Stimulated activated CD8-positive, alpha-beta memory T cell treated with anti-CD3 and anti-CD28 coated beads, Interleukin-15, amount 100 ng/mL, for 1 hour (primary cell): ENCODE measurements at places on chromosomes 13 and 19.

GRCh38 chr19:19259741-19260140 is 13.4 kb downstream of the TM6SF2 start:
- DNase-seq = no peak

GRCh38 chr19:49186108-49186507 is 28.5 kb downstream of the TRPM4 start:
- DNase-seq = no peak

- no peak for DNase-seq
Measured at GRCh38 chr13:103762523-103762922, 696.3 kb upstream of the SLC10A2 start.

DNA sequence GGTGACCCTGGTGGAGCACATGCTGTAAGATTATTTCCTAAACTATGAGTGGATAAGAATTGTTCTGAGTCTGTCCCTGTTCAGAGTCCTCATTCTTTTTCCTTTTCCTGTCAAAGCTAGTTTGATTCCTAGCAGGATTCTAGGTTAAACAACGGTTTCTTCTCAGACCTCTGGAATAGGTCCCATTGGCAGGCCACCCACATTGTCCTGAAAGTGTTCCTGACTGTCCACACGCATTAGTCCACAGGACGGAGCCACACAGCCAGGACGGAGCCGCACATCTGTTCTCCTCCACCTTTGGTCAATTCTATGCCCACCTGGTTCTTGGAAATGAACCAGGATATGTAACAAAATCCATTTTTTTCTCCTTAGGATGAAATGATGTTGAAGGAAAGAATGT is 46.1 kb downstream of the ANKRD10 start:
- no peak for DNase-seq

DNA sequence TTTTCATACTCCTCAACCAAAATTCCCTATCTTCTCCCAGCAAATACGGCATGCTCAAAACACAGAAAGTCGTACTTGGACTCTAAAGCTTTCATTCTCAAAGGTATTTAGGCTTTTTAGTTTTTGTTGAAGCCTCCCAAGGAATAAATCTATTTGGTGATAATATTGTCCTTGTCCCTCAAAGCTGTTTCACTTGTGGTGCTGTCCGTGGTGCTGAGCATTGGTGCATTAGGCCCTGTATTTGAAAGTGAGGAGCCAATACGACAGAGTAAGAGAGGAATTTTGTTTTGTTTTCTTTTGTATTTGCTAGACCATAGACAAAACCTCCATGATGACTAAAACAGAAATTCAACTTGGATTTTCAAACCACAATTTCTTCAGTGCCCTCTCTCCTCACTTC is 3.2 kb upstream of the LGALS13 start:
- no peak for DNase-seq

- no peak for DNase-seq
Measured at GRCh38 chr19:2577722-2578335, 101.9 kb downstream of the GADD45B start.

- no peak for DNase-seq
Measured at GRCh38 chr19:10431254-10431942, 11.1 kb downstream of the PDE4A start.

- DNase-seq = no peak
Measured at GRCh38 chr19:48558018-48558684, 6.2 kb downstream of the SULT2B1 start.

DNA sequence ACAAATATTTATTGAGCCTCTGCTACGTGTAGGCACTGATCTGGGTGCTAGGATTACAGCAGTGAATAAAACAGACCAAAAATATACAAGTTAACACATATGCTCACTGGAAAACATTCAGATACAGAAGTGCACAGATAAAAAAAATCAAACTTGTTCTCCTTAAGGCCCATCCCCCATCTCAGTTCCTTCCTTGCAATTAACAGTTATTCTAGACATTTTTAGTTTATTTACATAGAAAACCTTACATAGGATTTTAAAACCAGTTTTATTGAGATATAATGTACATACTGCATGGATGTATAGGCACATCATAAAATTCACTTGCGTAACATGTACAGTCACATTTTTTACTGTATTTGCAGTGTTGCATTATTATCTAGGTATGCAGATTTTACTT is 36.5 kb upstream of the HMGB1 start:
- DNase-seq = no peak

DNA sequence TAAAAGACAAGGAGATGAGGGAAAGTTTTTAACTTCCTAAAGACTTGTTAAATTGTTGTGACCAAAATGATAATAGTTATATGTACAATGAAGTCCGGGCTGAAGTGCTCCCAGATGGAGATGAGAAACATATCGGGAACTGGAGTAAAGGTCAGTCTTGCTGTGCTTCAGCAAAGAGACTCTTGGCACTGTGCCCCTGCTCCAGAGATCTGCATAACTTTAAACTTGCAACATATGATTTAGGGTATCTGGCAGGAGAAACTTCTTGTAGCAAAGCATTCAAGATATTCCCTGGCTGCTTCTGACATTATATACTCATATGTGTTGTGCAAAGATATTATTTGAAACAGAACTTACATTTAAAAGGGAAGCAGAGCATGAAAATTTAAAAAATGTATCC is 786.6 kb upstream of the SLITRK6 start:
- no peak for DNase-seq

- DNase-seq = no peak
Measured at GRCh38 chr19:14395262-14395661, 14.0 kb downstream of the ADGRE5 start.

DNA sequence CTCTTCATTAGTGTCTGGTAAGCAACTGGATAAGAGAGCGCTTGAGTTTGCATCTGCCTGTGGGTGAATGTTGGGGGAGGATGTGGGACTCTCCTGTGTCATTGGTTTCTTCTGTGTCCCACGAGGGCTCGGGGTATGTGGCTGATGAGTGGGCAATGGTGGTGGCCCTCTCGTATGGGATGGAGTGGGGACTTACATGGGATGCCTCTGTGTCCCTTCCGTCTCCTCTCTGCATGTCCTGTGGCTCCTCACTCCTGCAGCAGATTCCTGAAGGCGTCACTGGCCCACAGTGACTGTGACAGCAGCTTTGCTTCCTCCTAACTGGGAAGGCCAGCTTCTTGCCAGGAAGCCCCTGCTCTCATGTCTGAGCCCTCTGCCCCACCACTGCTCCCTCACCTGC is 2.6 kb upstream of the LRP3 start:
- DNase-seq = no peak

DNA sequence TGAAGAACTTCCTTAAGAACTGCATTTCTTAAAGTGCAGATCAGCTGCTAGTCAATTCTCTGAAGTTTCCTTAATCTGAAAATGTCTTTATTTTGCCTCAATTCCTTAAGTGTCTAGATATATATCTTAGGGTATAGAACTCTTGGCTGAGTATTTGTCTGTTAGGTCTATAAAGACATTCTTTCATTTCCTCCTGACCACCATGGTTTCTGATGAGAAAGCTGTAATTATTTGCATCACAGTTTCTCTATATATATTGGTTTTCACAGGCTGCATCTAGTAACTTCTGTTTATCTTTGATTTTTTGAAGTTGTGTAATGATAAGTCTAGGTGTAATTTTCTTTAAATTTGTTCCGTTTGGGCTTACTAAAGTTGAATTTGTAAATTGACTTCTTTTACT is 15.2 kb downstream of the NDFIP2 start:
- DNase-seq = no peak

- DNase-seq = no peak
Measured at GRCh38 chr19:39587496-39587895, 14.8 kb upstream of the LGALS13 start.

DNA sequence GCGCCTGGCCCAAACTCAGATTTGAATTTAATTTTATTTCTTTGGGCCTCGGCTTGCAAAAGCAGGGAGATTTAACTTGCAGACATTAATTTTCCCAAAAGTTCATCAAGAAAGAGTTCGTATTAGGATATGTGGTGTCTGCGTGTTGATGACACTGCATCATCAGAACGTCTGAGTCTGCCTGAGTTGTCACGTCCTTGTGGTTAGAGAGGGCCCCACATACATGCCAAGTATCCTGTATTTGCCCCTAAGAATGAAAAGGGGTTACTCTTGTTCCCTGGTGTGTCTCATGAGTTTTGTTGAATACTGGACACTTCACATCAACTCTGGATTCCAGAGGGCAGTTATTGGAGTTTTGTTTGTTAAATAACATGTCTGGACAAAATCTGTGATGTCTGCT is 5.6 kb upstream of the TEX29 start:
- DNase-seq = no peak

- DNase-seq = no peak
Measured at GRCh38 chr19:19532806-19533701, 4.3 kb downstream of the YJEFN3 start.

DNA sequence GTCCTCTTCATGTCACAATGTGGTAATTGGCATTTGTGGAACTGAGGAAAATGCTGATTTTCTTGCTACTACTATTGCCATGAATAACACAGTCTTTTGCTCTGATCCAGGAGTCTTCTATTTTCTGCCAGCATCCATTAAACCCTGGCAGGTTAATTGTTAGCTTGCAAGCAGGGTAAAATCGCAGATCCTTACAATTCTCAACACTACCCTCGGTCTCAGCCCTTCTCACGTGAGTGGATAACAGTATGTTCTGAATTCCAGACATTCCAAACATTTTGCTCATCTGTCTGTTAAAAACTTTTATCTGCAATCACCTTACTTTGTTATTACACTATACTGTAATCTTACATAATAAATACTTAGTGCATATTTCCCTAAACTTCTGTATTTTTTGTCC is 251.3 kb upstream of the ATXN8OS start:
- DNase-seq = no peak

DNA sequence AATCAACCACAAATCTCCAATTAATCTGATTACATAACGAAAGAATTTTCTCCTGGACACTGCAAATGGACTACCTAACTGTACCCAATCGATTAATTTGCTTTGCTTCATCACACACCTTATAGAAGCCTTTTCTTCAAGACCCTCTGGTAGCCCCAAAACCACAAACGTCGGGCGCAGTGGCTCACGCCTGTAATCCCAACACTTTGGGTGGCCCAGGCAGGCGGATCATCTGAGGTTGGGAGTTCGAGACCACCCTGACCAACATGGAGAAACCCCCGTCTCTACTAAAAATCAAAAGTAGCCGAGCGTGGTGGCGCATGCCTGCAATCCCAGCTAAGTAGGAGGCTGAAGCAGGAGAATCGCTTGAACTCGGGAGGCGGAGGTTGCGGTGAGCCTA is 42.9 kb upstream of the ZNF429 start:
- no peak for DNase-seq

DNA sequence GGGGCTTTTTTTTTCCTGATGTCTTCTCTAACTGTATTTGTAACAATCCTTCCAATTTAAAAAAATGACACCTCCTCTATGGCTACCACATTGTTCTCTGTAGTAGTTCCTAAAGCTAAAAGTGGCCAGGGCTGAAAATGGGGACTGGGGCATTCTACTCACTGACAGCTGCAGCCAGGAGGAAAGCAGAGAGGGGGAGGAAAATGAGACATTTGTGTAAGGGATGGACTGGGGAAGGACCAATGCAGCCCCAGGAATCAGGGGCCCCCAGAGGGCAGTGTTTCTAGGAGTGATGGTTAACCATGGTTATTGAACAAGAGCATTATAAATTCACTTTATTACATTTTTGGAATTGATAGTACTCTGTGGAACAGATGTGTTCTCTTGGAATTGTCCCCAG is 34.3 kb upstream of the C1QTNF9 start:
- DNase-seq = no peak

DNA sequence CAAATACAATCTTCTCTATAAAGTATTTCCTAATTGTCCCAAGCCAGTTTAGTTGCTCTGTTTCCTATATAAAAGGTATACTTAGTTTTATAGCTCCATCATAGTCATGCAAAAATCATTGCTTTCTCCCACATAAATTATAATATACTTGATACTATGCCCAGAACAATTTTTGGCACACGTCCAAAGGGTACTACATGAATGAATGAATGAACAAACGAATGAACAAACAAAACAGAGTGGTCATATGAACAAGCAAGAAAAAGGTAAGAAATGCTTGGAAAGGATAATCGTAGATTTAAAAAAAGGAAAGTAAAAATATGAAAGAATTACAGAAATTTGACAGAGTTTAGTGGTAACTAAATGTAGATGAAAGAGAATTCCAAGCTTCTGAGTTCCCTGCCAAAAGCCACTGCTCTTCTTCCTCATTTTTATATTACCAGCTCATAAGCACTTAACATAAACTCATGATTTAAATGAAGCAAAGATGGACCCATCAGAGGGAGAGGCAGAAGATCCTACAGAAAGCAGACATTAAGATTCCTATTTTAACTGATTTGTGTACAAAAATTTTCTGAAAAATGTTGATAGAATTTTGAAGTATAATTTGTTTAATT is 123.2 kb downstream of the ENOX1 start:
- no peak for DNase-seq

DNA sequence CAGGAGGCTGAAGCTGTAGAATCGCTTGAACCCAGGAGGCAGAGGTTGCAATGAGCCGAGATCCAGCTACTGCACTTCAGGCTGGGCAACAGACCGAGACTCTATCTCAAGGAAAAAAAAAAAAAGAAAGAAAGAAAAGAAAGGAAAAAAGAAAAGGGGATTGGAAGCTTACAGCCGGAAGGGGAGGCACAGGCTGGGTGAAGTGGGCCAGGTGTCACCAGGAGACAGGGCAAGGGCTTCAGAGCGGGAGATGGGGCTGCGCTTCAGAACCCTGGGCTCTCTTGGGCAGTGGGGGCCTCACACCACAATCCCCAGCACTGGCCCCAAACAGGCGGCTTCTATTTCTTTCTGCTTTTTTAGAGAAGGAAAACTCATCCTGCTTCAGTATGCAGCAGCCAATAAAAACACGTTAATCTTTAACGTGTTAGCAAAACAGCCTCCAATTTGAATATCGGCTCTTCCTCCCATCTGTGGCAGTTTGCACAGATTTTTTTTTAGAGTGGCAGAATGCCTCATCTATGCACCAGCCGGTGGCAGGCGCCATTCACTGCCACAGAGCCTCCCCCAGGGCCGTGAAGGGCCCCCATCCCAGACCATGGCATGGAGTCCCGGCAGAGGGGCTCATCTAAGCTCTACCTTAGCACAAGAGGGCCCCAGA is 46.6 kb upstream of the C19orf12 start:
- DNase-seq = no peak

GRCh38 chr13:112522578-112522977 is 65.4 kb downstream of the TUBGCP3 start:
- no peak for DNase-seq

- DNase-seq = no peak
Measured at GRCh38 chr13:78339927-78340326, 263.4 kb downstream of the POU4F1 start.

DNA sequence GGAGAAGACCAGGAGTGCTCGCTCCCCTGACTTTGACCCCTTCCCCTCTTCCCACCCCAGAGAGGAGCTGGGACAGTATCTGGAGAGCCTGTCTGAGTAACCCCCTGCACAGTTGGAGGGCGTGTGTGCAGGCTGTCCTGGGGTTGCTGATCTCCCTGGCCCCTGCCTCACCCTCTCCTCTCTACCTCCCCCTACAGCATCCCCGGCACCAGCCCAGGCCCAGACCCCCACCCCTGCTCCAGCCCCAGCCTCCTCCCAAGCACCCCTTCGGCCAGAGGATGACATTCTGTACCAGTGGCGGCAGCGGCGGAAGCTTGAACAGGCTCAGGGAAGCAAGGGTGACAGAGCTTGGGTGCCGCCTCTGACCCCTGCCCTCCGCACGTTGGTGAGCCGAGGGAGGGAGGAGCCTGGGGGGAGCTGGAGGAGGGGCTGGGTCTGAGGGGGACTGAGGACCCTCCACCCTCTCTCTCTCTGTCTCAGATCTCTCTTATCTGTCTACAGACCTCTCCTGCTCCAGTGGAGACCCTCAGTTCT is 8.7 kb downstream of the PROSER3 start:
- DNase-seq = no peak
